ENCODE measurements at places on chromosomes 11 and 22.

GRCh38 chr22:46915950-46916730, 153.7 kb downstream of the TBC1D22A start:
- no peak for DNase-seq

GRCh38 chr22:25669253-25670069, 72.5 kb upstream of the MYO18B start:
- DNase-seq: no peak

- no peak for DNase-seq
These were observed 74.1 kb upstream of the CSNK2A3 start for GRCh38 chr11:11427140-11427539.

DNA sequence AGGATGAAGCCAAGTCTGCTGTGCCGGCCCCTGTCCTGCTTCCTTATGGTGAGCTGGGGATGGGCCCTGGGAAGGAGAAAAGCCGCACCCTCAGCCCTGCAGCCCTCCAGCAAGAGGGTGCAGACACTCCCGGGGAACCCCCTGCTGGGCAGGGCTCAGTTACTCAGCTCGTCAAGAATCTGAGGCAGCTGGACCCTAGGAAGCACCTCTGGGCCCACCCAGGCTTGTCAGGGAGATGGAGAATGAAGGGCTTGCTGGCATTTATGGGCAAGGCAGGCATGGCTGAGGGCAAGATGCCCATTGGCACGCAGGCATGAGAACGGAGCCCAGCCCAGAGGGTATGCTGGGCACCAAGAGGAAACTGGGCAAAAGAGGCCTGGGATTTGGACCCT, 12.9 kb downstream of the RELT start:
- DNase-seq: no peak

DNA sequence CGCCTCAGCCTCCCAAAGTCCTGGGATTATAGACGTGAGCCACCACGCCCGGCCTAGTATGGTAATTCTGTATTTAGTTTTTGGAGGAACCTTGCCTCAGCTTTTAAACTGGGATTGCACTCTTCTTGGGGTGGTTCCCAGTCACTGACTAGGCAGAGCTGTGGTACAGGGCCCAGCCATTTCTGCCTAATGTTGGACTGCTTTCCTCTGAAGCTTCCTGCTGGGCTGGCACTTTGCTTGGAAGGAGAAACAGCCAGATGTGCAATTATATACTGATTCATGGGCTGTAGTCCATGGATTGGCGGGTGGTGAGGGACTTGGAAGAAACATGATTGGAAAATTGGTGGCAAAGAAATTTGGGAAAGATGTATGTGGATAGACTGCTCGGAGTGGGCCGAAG, 17.6 kb upstream of the MCHR1 start:
- DNase-seq: no peak
